NCI-H2081 treated with DMSO at 0.1 percent for 48 hours (cell line): ENCODE measurements at places on chromosomes 3 and 15.

DNA sequence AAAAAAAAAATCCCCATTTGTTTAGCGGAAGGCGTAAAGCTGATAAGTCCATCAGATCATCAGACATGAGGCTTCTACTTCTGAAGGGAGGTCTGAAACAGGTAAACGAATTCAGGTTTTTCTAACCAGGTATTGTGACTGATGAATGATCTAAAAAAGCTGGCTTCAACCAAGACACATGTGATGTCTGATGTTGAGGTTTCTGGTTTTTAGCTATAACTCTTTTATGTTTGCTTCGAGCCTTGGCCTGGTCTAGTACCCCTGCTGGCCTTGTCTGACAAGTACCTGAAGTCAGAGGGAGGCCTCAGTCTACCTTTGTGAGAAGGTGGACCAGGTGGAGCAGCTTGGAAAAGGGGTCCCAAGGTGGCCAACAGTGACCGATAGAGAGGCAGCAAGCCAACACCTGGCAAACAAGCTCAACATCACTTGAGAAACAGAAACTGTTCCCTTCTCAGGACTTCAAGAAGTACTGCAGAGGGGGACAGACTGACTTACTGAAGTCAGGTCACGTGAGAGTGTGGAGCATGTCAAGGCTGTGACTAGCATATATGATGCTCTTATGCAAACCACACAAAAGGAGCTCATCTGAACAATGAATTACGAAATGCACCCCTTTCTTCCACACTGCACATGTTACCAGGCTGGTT is 33.0 kb upstream of the CA12 start:
- DNase-seq: no peak

DNA sequence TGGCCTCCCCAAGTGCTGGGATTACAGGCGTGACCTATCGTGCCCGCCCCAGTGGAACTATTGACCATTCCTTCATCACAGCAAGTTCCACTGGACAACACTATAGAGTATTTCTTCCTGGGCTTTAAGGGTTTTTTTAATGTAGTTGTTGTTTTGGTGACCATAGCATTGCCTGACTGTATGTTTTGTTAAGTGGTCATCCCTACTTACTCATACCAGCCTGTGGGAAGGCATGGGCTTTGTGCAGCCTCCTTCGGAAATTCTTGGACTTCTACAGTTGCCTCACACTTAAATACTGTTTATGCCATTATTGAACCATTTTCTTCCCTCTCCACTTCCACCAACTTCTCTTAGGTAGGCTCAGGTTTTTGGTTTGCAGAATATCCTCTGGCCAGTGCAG is 19.9 kb upstream of the ALPK3 start:
- no peak for DNase-seq

- DNase-seq: no peak
Measured at GRCh38 chr3:57133157-57133556, 32.0 kb downstream of the IL17RD start.

- DNase-seq: no peak
Measured at GRCh38 chr3:186193534-186194450, 84.9 kb upstream of the ETV5 start.

GRCh38 chr15:39270934-39271333 is 309.9 kb upstream of the THBS1 start:
- DNase-seq: no peak

DNA sequence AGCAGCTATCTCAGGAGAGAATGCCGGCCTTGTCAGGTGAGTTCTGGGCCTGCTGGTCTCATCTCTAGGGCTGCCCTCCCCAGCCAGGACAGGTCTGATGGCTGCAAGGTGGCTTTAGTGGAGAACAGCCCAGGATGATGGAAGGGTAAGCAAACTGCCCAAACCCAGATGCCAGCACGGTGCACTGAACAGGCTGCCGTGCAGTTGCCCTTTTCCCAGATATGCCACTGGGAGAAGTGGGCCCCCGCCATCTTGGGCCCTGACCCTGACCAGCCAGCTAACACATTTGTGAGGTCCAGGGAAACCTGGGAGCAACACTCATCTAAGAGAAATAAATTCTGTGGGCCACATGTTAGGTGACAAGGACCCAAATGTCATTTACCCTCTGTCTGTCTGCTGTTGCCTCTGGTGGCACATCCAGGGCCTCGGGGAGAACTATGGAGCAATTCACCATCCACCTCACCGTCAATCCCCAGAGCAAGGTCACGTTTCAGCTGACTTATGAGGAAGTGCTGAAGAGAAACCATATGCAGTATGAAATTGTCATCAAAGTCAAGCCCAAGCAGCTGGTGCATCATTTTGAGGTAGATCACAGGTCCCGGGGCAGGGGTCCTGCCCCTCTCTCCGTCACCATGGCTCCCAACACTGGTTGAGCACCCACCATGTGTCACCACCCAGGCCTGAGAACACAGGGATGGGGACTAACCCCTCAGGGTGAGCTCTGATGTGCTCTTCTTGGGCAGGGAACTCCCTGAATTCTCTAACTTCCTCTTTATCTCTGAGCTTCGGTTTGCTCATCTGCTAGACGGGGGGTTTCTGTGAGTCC is 1.8 kb downstream of the ITIH1 start:
- no peak for DNase-seq

DNA sequence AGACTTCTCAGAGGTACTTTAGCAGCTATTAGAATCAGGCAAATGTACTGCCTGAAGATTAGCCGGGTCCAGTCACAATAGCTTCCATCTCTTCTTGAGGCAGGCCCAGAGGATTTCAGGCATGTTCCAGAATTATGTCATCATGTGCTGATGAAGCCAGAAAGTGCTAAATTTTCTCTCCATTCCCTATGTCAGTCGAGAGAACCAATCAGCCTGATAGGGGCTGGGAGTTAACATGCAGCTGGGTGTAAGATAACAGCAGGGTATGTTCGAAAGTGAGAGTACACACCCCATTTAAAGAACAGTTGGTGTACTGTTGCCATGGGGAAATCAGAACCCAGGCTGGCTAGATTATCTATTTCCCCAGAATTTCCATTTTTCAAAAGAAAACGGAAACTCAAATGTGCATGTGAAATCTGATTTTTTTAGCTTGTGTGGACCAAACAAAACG is 48.7 kb downstream of the MYH15 start:
- no peak for DNase-seq

- DNase-seq: no peak
Measured at GRCh38 chr3:141272906-141273662, 41.5 kb downstream of the PXYLP1 start.

DNA sequence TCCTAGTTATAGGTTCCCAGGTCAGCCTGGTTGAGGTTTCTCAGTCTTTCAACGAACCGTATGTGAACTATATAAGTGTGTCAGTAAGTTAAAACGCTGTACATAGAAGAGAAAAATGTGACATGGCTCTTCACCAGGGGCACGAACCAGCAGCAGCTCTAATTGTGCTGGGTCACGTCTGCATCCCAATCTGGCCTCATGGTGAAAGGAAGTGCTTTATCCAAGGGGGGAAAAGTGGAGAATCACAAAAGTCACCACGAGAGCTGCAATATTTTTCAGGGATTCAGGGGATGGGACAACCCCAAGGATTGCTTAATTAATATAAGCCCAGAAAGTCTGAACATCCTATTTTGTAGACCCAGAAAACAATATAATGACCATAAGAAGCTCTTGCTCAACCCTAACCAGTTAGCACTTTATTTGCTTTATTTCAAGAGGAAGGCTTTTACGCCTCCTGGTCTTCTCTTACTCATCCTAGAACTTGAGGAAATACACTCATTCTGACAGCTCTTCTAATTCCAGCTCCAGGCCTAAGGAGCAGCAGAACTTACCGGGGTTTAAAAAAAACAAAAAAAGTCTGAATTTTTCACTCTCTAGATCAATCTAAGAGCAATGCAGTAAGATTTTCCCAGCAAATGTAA is 16.5 kb downstream of the ANXA2 start:
- no peak for DNase-seq

- DNase-seq: no peak
Measured at GRCh38 chr15:75368689-75369239, 357 bp upstream of the MAN2C1 start.

- no peak for DNase-seq
Measured at GRCh38 chr3:45604596-45604995, 10.0 kb downstream of the LIMD1 start.

DNA sequence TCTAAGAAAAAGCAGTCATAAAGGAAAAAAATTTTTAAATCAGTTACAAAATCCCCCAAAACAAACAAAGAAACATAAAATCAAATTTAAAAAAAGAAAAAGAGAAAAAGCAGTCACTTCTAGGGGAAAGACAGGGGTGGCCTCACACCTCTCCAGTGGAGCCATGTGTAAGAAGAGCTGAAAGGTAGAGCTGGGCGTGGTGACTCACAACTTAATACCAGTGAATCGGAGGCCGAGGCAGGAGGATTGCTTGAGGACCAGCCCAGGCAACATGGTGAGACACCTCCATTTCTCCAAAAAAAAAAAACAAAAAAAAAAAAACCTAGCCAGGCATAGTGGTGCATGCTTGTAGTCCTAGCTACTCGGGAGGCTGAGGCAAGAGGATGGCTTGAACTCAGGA is 14.7 kb downstream of the MESD start:
- DNase-seq: no peak

DNA sequence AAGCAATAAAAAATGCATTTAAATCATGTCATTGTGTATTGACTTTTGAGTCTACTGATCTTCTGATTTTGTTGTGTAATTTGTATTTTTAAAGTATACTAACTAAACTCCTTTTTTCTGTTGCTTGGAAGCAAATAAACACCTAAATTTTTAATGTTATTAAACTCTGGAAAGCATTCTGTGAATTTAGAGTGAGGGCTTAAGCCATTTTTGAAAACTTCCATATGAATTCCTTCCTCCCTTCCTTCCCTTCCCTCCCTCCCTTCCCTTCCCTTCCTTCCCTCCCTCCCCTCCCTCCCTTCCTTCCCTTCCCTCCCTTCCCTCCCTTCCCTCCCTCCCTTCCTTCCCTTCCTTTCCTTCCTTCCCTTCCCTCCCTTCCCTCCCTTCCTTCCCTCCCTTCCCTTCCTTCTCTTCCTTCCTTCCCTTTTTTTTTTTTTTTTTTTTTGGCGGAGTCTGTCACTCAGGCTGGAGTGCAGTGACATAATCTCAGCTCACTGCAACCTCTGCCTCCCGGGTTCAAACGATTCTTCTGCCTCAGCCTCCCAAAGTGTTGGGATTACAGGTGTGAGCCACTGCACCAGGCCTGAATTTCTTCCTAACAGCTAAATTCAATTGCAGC is 56.6 kb upstream of the SENP5 start:
- DNase-seq: no peak

- no peak for DNase-seq
Measured at GRCh38 chr3:110814170-110815007, 257.2 kb upstream of the NECTIN3 start.

- DNase-seq: no peak
Measured at GRCh38 chr3:151351648-151352047, 22.3 kb upstream of the P2RY13 start.

DNA sequence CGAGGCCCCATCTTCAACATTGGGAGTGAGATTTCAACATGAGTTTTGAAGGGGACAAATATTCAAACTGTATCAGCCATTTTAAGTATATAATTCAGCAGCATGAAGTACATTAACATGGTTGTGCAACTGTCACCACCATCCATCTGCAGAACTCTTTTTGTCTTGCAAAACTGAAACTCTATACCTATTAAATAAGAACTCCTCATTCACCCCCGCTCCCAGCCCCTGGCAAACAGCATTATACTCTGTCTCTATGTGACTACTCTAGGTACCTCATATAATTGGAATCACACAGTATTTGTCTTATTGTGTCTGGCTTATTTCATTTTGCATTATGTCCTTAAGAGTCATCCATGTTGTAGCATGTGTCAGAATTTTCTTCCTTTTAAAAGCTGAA is 110.1 kb downstream of the MAP2K5 start:
- no peak for DNase-seq

DNA sequence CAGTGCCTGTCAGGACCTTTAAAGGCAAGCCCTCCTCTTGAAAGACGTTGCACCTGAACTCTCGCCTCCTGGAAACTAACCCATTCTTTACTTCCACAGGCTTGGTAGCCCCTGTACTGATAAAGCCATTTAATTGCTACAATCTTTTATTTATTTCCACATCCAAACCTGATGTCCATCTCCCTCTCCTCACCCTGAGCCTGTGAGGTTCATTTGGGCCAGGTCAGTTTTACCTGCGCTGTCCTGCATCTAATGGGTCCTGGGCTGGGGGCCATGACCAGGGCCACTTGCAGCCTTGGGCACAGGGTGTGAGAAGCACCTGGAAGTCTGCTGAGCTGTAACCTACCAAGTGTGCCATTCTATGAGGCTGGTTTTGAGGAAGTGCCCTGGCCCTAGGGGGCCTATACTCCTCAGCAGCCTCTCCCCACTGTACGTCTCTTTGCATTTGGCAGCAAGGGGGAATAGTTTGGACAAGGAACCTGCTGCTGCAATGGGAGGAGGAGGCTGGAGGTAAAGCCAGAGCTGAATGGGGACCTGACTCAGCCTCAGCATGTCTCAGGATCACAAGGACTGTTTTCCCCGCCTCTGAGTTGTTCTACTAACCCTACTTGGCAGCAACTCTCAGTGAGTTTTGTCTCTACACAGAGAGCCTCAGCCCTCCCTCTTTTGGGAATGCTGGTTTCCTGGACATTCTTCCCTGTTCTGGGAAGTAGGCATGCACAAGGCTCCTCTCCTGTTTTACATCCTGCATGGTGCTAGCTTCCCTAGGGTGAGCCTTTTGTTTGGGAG is 53.8 kb downstream of the WDR76 start:
- no peak for DNase-seq

DNA sequence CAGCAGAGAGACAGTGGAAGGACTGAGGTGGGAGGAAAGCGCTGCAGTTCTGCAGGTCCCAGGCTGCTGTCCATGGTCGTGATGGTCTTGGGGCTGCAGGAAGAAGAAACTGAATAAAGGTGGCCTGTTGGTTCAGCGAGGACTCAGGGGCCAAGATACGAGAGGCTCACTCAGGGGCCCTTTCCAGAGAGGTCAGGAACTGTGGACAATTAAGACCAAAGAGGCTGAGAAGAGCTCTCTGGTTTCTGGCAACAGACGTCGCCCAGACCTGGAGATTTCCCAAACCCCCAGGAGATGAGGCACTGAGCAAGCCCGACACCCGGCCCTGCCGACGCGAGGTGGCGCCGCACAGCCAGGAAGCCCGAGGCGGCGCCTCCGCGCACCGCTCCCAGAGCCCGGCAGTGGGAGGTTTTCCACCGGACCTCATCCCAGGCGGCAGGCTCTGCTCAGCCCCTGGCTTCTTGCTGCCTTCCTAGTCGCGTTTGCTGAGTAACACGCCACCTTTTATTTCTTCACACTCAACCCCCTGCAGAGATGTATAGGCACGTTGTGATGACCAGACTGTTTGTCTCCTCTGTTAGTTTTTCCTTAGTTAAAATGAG is 56.4 kb upstream of the ARRDC4 start:
- no peak for DNase-seq

GRCh38 chr3:123757281-123757940 is 126.7 kb downstream of the MYLK start:
- no peak for DNase-seq

DNA sequence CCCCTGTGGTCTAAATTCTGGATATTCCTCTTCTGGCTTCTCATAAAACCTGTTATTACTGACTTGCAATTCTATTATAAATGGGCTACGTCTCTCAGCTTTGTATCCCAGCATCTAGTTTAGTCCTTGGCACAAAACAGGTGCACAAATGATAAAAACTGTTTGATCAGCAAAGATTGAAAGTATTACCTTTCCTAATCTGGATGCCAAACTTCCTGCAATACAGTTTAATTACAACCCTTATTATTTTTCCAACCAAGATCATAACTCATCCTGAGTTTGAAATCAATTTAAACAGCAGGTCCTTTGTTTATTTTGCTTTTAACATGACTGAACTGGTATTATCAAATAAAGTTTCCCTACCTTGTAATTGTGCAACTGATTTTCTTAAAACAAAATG is 132.6 kb downstream of the ATP1B3 start:
- peak; percentile 90 for DNase-seq
